ENCODE measurements at places on chromosomes 11 and 22.

GRCh38 chr22:37045958-37046357, 5.6 kb upstream of the KCTD17 start:
- DNase-seq, result no peak

- no peak for DNase-seq
These were observed 143.9 kb downstream of the CADM1 start for GRCh38 chr11:115360186-115360824.

- no peak for DNase-seq
These were observed 11.1 kb downstream of the NUMA1 start for GRCh38 chr11:72069200-72069599.

DNA sequence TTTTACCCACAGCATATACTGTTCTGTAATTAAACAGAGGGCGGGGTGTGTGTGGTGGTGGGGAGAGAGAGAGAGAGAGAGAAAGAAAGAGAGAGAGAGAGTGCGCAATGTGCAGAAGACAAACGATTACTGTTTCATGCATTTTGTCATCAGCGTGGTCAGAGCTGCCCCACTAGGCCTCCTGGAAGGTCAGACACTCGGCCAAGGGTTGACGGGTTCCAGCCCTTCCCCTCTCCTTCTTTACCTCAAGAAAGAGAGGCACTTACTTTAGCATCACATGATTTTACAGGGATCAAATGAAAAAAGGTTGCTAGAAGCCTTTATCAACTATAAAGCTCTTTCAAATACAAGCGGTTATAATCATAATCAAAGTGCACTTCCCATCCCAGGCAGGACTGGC, 269.2 kb upstream of the SORL1-AS1 start:
- no peak for DNase-seq

DNA sequence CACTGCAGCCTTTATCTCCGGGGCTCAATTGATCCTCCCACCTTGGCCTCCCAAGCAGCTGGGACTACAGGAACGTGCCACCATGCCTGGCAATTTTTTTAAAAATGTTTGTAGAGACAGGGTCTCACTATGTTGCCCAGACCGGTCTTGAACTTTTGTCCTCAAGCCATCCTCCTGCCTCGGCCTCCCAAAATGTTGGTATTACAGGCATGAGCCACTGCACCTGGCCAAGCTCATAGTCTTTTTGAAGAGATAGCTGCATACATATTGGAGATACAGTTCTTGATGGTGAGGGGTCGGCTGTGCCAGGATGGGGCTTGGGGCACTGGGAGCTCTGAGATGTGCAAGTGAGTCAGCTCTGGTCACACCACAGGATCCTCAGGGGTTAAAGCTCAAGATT, 53.2 kb downstream of the CHRDL2 start:
- no peak for DNase-seq

- DNase-seq, result no peak
These were observed 33.4 kb upstream of the FTH1 start for GRCh38 chr11:62000539-62001446.

- DNase-seq, result no peak
These were observed 1.2 kb downstream of the DYNC2H1 start for GRCh38 chr11:103110391-103110790.

- DNase-seq, result no peak
These were observed 933 bp downstream of the BRSK2 start for GRCh38 chr11:1390569-1391164.

GRCh38 chr22:27810609-27811151, 9.1 kb upstream of the MN1 start:
- DNase-seq, result no peak

DNA sequence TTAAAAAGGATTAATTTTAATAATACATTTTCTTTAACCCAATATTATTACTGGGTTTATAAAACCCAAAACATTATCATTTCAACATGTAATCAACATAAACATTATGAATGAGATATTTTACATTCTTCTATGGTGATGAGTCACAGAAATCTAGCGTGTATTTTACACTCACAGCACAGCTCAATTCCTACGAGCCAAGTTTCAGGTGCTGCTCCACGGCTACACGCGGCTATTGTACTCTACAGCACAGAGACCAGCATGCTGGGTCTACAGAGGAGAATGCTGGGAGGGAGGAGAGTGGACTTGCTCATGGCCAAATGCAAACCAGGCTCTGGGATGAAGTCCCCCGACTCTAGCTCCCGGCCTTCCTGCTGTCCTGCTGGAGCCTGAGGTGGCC, 72.0 kb upstream of the LMO1 start:
- DNase-seq, result no peak

GRCh38 chr11:15728207-15728606, 613.5 kb downstream of the INSC start:
- DNase-seq, result no peak

- DNase-seq, result no peak
These were observed 7.3 kb downstream of the PAX6 start for GRCh38 chr11:31803813-31804311.

DNA sequence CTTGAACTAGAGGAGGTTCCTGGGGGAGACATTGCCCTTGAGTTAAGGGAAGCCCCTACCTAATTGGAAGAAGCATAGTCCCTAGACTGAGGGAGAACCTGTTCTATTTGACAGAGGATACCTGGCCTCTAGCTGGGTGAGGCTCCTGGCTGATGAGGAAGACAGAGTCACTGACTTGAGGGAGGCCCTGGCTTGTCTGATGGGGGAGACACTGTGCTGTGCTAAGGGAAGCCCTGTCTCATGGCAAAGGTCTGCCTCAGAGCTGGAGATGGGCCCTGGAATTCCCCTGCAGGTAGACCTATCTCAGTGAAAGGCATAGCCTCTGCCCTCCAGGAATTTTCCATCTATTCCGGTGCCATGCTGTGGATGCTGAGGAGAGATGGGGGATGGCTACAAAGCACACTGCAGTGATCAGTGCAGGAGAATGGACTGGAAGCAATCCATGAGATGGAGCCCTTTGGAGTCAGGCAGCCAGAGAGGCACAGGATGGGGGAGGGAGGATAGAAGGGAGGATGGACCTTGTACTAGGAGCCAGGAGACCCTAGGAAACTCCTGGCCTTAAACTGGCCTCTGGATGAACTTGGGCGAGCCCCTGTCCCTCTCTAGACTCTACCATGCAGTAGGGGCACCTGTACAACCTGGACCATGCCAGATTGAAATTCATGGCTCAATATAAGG, 39.9 kb downstream of the SLCO2B1 start:
- DNase-seq, result no peak

GRCh38 chr22:35457729-35458546, 58.0 kb downstream of the MCM5 start:
- no peak for DNase-seq

- DNase-seq, result no peak
These were observed 28.2 kb downstream of the SEZ6L start for GRCh38 chr22:26197425-26197824.

DNA sequence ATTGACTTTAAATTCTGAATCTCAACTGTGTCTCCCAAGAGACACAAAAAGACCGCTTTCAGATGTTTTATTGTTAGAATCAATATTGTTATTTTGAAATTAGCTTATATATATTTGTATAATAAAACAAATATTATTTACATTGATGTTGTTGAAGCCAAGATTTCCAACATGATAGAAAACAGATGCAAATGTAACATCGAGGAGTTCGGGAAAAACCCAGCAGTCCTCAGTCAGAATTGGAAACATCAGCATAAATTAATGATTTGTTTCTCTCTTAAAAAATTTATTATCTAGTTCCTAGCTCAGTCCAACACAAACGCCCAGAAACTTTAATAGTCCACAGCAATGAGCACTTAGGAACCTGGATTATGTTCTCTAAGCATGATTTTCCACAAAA, 1330.4 kb downstream of the TBC1D22A start:
- no peak for DNase-seq

DNA sequence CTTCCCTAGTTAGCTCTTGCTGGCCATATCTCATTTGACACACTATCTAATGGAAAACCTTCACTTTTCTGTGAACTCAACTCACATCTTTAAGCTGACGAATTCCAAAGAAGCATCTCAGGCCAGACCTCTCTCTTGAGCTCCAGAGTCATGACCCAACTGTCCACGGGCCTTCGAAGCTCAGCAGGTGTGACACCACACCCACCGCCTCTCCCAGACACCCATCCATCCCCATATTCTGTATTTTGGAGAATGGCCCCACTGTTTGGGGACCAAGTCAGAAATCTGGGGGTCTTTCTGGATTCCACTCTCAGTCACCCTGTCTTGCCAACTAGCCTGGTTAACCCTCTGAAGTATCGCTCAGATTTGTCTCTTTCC, 125.8 kb downstream of the ST3GAL4 start:
- DNase-seq, result no peak

- DNase-seq, result no peak
These were observed 853 bp downstream of the HTATIP2 start for GRCh38 chr11:20364341-20364792.

GRCh38 chr11:79159657-79160450, 281.0 kb downstream of the TENM4 start:
- DNase-seq, result no peak

GRCh38 chr22:32699001-32699582, 102.4 kb upstream of the TIMP3 start:
- DNase-seq, result no peak

DNA sequence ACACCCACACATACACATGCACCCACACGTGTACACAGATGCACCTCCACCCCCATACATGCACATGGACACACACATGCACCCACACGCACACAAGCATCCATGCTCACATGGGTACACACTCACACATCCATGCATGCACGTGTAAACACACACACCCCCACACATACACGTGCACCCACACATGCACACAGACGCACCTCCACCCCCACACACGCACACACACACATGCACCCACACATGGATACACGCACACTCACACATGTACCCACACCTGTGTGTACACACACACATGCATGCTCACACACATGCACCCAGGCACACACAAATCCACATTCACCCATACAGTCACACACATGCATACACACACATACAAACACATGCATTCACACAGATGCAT, 24.5 kb downstream of the CDPF1 start:
- no peak for DNase-seq

GRCh38 chr11:41803895-41804294, 344.4 kb upstream of the LRRC4C start:
- no peak for DNase-seq

- DNase-seq, result no peak
These were observed 538.9 kb downstream of the DLG2 start for GRCh38 chr11:85088286-85088685.

DNA sequence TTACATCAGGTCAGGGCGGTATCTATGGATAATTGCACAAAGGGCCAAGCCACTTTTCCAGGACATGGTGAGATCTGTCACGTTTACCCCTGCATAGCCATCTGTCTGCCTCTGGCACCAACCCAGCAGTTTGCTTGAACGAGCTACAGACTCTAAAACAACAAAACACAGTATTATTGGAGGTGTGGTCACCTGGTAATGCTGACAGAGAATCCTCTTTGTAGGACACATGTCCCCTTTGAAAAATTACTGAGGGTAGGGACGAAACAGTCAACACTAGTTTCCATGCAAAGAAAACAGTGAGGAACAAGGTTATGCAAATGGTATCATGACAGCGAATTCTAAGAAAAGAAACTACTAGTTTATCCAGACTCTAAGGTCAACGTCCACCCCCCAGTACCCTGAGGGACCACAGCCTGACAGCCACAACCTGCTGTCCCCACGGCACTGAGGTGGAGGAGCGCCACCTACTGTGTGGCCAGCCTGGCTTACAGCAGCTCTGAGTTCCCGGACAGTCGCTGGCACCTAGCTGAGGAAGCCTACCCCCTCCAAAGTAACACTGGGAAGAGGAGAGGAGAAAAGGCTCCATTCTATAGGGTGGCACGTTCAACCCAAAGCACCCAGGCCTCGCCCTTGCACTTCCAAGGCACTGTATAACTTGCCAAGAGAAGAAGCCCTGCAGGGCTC, 117.4 kb upstream of the BID start:
- DNase-seq, result no peak

- no peak for DNase-seq
These were observed 297.2 kb downstream of the LUZP2 start for GRCh38 chr11:24794064-24794463.

DNA sequence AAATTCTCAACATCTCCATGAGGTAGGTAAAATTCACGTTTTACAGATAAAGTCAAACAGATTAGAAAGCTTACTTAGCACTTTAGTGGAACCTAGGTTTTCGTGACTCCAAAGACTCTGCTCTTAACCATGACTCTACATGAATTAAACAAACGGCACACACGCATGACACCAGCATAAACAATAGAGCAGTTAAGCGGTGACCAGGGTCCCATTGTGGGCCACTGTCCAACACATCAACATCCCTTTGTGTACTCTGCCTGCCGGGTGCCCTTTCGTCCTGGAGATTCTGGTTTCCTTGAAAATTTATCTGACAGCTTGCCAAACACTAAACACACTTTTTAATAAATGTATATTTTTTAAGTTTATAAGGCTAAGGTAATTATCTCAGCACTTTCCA, 941.7 kb downstream of the OPCML start:
- DNase-seq, result no peak

GRCh38 chr11:99068832-99069231, 48.1 kb downstream of the CNTN5 start:
- DNase-seq, result no peak

DNA sequence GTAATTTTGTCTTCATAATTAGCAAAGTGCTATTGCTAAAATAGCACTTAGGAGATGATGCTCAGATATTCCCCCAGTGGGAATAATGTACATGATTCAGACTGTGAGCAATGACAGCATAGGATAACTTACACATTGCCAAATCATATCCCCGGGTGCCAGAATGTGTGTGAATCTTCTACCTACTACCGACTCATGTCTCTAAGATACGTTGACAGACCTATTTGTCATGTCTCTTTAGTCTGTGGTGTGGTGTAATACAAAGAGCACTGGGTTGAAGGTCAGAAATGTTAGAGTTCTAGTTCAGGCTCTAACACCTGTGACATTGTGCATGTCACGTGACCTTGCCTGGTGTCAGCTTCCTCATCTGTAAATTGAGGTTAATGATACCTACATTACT, 31.0 kb upstream of the PICALM start:
- DNase-seq, result peak; percentile 93

DNA sequence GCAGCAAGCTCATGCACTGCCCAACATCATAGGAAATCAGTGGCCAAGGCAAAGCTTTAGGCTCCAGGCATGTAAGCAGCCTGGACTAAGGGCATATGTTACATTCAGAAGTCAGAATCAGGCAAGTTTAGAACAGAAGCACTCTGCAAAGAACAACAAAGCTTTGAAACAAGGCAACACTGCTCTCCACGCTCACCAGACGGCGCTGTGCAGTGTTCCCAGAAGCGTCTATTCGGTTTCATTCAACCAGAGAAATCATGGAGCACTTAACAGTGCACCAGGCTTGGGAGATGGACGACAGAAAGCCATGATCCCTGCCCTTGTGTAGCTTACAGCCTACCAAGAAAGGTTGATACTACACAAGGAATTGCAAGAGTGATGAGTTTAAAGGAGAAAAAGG, 555.8 kb downstream of the BUD13 start:
- no peak for DNase-seq

DNA sequence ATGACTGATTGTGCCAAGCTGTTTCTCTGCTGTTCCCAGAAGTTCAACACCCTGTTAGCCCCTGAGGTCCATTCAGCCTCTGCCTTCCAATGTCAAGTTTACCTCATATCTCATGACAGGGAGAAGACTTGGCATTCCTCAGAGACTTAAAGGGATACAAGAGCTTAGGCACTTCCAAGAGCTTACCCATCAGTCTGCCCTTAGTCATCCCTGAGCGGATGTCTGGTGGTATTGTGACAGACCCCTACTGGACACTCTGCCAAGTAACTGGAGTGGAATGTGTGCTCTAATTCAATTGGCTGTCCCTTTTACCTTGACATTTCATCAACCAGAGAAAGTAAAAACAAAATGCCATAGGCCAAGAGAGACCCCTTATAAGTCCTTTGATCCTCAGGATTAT, 151.5 kb downstream of the AASDHPPT start:
- DNase-seq, result no peak
